ENCODE measurements at places on chromosomes 3 and 15. TPM values are rescaled to one million over a fixed set of nuclear protein-coding genes. Genes with fewer than 3 reads are reported as not detected.

The PFKFB4 gene
- 2.1 TPM for total RNA-seq

The DET1 gene
- 9.0 TPM for total RNA-seq

The P2RY1 gene
- 27.4 TPM for total RNA-seq

- no peak overlapping the region for H3K4me3 ChIP-seq
- no peaks in the 10 kb centered on the region for H3K36me3 ChIP-seq
- H3K4me1 ChIP-seq: no peaks in the 10 kb centered on the region
These were observed 57.5 kb downstream of the USF3 start for GRCh38 chr3:113638910-113639309.

GRCh38 chr3:160748231-160748630 lies 7.8 kb upstream of the PPM1L start:
- no peak overlapping the region for H3K4me3 ChIP-seq
- DNase-seq: no peak
- no peaks in the 10 kb centered on the region for H3K27me3 ChIP-seq
- peaks cover 20% of the 10 kb centered on the region for H3K4me1 ChIP-seq
- H3K27ac ChIP-seq: no peak overlapping the region

DNA sequence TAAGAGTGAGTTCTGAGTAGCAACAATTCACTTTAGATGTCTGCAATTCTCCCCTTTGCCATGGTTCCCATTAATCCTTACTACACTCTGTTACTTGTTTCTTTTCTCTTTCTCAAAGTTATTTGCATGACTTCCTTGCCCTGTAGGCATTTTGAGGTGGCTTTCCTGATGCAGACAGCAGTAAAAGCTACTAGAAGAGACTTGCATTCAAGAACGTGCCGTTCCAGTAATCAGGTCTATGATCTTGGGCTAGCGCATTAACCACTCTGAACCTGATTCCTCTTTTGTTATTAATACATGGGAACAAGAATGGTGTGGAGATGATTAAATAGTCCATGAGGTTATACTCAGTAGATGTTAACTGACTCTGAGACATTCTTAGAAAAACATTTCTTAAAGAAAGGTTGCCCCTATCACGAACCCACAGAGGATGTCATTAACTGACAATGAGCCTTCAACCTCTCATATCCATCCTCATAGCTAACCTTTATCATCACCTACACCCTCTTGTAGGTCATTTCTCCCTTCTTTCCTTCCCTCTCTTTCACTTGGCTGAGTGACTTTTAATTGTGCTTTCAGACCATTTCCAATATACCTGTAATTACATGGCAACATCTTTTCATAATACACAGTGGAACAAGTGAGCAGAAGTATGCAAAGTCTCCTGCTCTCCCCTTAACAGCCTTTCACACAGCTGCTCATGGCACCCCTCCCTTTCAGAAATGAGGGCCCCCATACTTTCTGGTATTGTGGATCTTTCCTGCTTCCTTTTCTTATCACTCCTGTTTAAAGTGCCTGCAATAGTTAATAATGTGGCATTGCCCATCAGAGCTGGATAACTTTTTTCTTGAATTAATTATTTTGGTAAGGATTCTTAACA lies 175.9 kb downstream of the CHST2 start:
- no peak for DNase-seq
- H3K27me3 ChIP-seq: no peaks in the 10 kb centered on the region
- no peak overlapping the region for H3K27ac ChIP-seq
- H3K4me1 ChIP-seq: no peaks in the 10 kb centered on the region
- H3K4me3 ChIP-seq: no peak overlapping the region
- no peaks in the 10 kb centered on the region for H3K36me3 ChIP-seq

- no peak overlapping the region for H3K4me3 ChIP-seq
- peak overlapping the region; percentile 92 for H3K27ac ChIP-seq
- DNase-seq: peak; percentile 90
These were observed 35.6 kb upstream of the GYG1 start for GRCh38 chr3:148955544-148956346.

GRCh38 chr3:41997702-41998550 lies 36.0 kb upstream of the ULK4 start:
- no peaks in the 10 kb centered on the region for H3K36me3 ChIP-seq
- peaks cover 13% of the 10 kb centered on the region for H3K4me1 ChIP-seq
- H3K27ac ChIP-seq: peak overlapping the region; percentile 9
- H3K4me3 ChIP-seq: no peak overlapping the region

GRCh38 chr3:56823421-56823926 lies 21.7 kb upstream of the ARHGEF3 start:
- H3K4me3 ChIP-seq: no peak overlapping the region
- DNase-seq: no peak
- H3K4me1 ChIP-seq: no peaks in the 10 kb centered on the region

- no peaks in the 10 kb centered on the region for H3K36me3 ChIP-seq
- H3K27me3 ChIP-seq: no peaks in the 10 kb centered on the region
- H3K27ac ChIP-seq: no peak overlapping the region
These were observed 461.9 kb downstream of the AGBL1 start for GRCh38 chr15:86541540-86541939.

DNA sequence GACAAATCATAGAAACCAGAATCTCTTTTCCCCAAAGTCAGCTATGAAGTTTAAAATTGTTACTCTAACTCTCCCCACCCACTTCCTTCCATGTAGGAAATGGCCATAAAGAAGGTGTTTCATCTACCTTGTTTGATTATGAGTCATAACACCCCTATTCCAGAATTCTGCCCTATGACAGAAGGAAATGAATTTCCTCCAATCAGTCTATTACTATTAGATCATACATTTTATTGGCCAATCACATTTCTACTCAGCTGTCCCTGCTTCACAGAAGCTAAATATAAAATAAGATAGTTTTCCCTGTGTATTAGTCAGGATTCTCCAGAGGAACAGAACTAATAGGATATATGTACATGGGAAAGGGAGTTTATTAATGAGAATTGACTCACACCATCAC lies 102.1 kb downstream of the TGFBR2 start:
- no peaks in the 10 kb centered on the region for H3K4me1 ChIP-seq
- no peaks in the 10 kb centered on the region for H3K36me3 ChIP-seq
- H3K4me3 ChIP-seq: no peak overlapping the region
- no peak overlapping the region for H3K27ac ChIP-seq
- DNase-seq: no peak

All from sigmoid colon (tissue), 7 donors.